ENCODE measurements at places on chromosomes 13 and 19.

DNA sequence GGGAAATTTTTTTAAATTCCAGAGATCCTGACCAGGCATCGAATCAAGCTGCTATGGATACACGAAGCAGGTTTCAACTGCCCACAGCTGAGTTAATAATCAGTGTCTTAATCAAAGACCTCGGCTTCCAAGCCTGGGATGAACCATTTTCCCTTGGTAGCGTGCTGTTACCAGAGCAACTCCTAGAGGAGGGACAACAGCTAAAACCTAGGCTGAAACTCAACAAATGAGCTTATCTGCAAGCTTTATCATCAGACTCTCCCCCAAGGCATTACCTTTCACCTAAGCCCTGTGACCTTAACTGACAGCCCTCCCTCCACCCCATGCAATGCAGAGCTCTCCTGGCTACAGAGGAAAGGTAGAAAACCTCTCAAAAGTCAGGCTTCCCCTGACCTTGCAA is 39.7 kb downstream of the RCBTB1 start:
- DNase-seq, result no peak

DNA sequence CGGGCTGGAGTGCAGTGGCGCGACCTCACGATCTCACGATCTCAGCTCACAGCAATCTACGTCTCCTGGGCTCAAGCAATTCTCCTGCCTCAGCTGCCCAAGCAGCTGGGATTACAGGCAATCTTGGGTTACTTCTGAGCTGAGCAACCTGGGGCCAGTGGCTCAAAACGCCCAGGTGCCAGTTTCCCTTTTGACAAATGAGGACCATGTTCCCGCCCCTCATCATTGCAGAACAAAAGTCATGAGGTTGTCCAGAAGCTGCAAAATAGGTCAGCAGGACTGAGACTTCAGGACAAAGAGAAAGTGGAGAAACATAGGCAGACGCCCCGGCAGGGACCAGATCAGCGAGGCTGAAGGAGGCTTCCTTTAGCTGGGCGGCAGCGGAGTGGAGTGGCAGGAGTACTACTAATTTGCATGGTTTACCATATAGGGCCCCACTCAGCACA is 3.3 kb upstream of the ADGRE5 start:
- no peak for DNase-seq

- peak; percentile 90 for DNase-seq
These were observed 9.0 kb upstream of the MEIS3 start for GRCh38 chr19:47428177-47428894.

DNA sequence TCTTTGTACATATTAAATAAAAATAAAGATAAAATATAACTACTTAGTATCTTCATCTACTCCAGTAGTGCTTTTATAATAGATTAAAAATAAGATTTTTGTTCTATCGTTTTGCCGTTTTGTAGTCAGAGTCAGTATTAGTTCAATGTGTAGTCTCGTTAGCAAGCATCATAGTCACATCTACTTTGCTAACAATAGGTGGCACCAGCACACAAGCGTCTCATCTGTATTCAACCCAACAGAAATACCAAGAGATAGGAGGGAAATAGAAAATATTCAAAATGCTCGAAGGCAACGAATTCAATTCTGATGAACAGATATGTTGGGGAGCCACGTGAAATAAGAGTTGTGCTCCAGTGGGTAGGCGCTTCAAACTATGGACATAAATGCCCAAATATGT is 21.4 kb upstream of the MICU2 start:
- DNase-seq, result peak; percentile 39

DNA sequence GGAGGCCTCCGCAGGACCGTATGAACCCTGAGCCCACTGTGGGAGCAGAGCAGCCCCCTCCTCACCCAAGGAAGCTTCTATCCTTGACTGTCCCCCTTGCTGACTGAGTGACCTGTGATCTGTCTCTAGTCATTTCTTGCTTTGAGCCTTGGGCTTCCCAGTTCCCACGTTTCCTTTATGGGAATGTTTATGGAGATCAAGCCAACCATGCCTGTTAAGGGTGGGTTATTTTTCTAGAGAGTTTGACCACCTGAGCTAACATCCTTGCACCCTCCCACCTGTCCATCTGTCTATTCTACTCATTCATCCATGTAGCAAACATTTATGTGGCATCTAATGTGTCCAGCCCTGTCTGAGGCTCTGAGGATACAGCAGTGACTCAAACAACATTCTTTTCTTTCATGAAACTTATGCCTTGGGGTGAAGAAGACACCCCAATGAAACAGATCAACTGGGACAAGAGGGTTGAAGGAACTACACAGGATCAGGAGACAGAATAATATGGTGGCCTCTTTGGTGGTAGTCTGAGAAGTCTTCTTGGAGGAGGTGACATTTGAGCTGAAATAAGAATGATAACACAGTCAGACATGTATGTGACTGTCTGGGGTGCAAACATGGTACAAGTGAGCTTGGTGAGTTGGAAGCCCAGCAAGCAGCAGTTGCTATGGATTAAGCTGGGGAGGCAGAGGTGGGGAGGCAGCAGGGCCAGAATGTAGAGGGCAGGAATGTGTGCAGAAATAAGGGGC is 30.5 kb downstream of the CERS4 start:
- DNase-seq, result no peak

GRCh38 chr19:54507824-54508223 is 5.2 kb downstream of the LAIR2 start:
- DNase-seq, result no peak

GRCh38 chr19:850221-850978 is 1.7 kb upstream of the ELANE start:
- DNase-seq, result peak; percentile 45

DNA sequence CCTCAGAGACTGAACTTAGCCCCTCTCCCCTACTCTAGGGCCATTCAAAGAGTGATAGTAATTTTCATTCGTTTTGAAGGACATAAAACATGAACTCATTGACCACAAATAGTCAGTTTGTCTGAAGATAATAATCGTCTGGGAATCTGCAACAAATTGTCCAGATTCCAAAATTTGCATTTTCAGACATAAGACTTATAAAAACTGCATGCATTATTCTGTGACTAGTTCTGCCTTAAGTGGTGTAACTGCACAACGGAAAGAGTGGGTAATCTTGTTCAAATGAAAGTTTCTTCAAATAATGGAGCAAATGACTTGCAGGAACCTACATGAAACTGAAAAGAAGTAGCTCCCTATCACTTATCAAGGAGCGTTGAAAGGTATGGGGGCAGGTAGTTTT is 8.4 kb downstream of the CSNK1A1L start:
- DNase-seq, result no peak

- DNase-seq, result no peak
These were observed 18.1 kb upstream of the NDUFS7 start for GRCh38 chr19:1365319-1366269.

DNA sequence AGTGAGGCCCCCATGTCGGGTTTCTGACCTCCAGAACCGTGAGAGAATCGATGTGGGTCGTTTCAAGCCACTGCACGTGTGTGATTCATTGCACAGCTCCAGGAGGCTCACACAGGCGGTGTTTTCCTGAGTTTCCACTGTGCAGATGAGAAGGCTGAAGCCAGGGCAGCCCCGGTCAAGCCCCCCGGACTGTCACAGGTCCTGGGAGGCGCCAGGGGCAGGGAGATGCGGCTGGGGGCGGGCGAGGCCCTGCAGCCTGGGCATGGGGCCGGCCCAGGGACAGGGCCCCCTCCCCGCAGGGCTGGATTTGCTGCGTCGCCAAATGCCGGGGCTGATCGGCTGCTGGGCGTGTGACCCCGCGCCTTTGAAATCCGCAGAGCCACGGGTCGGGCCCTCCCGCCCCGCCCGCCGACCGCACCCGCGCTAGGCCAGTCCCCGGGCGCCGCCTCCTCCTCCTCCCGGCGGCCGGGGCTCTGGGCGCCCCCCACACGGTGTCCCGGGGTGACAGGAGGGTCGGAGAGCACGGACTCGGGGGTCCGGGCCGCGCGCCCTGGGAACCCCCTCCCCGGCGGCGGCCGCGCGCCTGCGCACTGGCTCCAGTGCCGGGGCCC is 9.9 kb upstream of the MKNK2 start:
- peak; percentile 65 for DNase-seq

DNA sequence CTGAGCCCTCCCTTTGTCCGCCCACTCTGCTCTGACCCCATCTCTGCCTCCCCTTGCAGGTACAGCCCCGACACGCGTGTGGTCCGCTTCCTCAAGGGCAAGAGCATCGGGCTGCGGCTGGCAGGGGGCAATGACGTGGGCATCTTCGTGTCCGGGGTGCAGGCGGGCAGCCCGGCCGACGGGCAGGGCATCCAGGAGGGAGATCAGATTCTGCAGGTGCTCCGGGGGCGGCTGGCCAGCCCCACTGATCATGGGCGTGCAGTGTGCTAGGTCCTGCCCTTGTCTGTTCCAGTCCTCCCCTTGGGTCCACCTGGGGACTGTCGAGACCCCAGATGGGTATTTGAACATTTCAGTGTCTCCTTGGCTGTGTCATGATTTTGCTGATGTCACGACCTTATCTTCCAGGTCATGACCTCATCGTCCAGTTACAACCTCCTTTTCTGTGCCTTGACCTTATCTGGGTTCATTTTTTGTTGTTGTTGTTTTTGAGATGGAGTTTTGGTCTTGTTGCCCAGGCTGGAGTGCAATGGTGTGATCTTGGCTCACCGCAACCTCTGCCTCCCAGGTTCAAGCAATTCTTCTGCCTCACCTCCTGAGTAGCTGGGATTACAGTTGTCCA is 25.3 kb downstream of the APBA3 start:
- DNase-seq, result no peak

- peak; percentile 85 for DNase-seq
These were observed 4.4 kb upstream of the ZNF681 start for GRCh38 chr19:23762884-23763711.

DNA sequence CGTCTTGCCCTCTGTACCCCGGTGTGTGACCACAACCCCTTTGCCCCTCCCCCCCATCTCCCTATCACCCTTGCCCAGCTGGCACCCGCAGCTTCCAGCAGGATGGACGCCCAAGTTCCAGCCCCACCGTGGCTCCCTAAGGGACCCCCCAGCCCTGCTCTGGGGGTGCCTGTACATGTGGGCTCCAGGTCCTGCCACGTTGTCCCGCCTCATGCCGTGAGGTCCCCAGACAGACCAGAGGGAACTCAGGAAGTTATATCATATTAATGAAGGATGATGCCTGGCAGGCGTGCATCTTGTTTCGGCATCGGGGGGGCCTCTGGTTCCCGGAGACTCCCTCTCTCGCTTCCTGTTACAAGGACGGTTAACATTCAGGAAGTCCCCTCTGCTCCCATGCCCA is 1.6 kb upstream of the PTGIR start:
- no peak for DNase-seq

- DNase-seq, result no peak
These were observed 1707.6 kb upstream of the SLC10A2 start for GRCh38 chr13:104773775-104774174.

DNA sequence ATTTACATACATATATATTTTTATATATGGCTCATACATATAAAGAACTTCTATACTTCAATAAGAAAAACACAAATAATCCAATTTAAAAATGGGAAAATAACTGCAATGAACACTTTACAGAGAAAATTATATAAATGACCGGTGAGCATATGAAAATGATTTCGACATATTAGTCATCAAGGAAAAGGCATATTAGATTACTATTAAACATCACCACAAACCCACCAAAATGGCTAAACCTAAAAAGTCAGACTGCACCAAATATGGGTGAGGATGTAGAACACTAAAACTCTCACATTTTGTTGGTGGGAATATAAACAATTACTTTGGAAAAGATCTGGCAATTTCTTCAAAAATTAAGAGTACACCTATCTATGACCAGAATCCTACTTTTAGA is 316.2 kb downstream of the ENOX1 start:
- no peak for DNase-seq

GRCh38 chr13:29702912-29703351 is 107.4 kb upstream of the SLC7A1 start:
- no peak for DNase-seq

DNA sequence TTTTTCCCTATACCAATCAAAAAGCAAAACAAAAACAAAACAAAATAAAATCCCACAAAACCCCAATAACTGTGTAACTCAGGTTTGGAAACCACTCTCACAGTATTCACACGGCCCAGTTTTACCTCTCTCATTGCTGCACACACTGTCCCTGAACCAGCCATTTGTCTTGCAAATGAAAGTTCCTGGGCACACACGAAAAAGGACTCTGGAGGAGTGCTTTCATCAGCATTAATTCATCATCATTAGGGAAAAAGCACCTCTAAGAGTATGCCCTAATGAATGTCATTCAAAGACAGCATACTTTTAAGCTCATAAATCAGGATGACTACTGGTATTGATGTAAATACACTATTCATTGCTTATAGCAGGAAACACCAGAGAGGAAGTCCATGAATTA is 306.3 kb downstream of the DNAJC15 start:
- no peak for DNase-seq

DNA sequence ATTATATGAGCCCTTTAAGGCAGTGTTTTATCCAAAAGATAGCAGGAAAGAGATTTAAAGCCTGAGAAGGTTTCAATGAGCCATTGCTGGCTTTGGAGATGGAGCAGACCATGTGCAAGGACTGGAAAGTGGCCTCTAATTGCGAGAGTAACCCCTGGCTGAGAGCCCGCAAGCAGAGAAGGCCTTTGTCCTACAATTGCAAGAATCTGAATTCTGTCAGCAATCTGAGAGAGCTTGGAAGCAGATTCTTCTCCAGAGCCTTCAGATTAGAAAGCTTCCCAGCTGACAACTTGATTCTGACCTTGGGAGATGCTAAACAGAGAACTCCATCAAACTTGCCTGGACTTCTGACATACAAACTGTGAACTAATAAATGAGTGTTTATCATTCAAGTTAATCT is 528.7 kb upstream of the KLF12 start:
- DNase-seq, result no peak

DNA sequence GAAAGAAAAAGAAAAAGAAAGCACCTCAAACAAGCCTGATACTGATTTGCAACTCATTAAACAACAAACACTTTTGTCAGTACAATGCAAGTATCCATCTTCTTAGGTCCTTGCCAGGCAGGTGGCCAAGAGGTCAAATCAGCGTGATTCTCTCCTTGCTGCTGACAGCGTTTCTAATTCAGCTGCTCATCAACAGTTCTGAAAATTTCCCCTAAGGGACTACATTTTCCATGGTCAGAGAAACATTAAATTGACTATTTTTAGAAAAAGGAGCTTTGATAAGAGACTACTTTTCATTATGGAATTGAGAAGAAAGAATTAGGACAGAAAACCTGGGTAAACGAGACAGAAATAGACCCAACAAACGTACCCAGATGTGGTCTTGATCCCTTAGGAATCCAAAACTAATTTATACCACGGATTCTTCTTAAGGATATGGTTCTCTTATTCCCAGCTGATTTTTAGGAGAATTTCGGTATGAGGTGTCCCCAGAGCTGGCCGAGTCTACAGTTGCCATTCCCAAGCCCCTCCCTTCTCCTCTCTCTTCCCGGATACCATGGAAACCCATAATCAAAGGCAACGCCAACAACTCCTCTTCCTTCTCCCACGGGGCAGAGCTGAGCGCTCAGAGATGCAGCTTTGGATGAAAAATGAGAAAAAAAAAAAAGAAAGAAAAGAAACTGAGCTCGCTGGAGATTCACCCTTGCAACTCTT is 29.5 kb upstream of the CEBPG start:
- peak; percentile 47 for DNase-seq

DNA sequence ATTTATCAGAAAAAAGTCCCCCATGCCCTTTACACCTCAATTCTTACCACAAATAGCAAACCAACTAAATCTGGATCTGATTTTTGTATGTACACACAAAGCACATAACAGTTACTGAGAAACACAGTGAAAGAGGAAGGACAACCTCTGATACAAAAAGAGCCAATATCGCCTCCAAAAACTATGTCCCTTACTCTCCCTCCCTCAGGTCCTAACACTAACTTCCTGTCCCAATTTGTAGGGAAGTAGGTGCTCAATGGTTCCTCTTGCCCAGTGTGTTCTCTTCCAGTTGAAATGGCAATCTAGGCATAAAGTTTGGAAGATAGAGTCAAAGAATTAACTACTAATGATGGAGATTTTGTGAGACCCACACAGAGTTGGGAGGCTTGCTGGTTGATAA is 15.8 kb upstream of the FPR3 start:
- DNase-seq, result no peak
